ENCODE measurements at places on chromosomes 2 and 18. TPM values are rescaled to one million over a fixed set of nuclear protein-coding genes. Genes with fewer than 3 reads are reported as not detected.

LMAN2L gene
- 13.5 TPM for total RNA-seq

ITPRIPL1 gene
- 0.80 TPM for total RNA-seq

C1QL2 gene
- total RNA-seq: not detected

L3MBTL4 gene
- 3.8 TPM for total RNA-seq

ZSCAN30 gene
- 7.8 TPM for total RNA-seq

SLC4A5 gene
- 0.45 TPM for total RNA-seq

COL3A1 gene
- total RNA-seq: 260 TPM

KCNIP3 gene
- total RNA-seq: 1.5 TPM

ALPI gene
- 9.4 TPM for total RNA-seq

- H3K36me3 ChIP-seq: no peaks in the 10 kb centered on the region
These were observed 267.1 kb downstream of the RAD51AP2 start for GRCh38 chr2:17251171-17251570.

DNA sequence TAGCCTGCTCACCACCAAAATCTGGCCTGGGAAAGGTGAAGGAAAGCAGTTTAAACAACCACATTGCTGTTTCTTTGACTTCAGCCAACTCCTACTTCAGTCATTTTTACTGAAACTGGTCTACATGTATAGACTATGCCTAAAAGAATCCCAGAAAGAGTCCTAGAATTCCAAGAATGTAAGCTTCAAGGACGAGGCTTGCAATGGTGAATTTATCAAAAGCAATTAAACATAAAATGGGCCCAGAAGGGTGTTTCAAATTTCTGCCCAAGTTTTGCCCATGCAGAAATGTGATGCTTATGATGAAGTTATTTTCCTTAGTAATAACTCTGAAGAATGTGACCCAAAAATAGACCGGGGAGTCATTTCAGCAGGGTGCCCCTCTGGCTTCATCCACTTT is 16.6 kb downstream of the EN1 start:
- no peaks in the 10 kb centered on the region for H3K36me3 ChIP-seq
- H3K27me3 ChIP-seq: peaks cover 44% of the 10 kb centered on the region
- H3K4me1 ChIP-seq: peaks cover 3% of the 10 kb centered on the region
- H3K4me3 ChIP-seq: no peak overlapping the region

- no peaks in the 10 kb centered on the region for H3K27me3 ChIP-seq
- no peak overlapping the region for H3K4me3 ChIP-seq
- DNase-seq: no peak
- no peak overlapping the region for H3K27ac ChIP-seq
These were observed 132.0 kb downstream of the NDUFA10 start for GRCh38 chr2:239893236-239893515.

GRCh38 chr2:3705782-3706181 is 2.4 kb downstream of the DCDC2C start:
- DNase-seq: no peak
- no peaks in the 10 kb centered on the region for H3K27me3 ChIP-seq
- no peaks in the 10 kb centered on the region for H3K36me3 ChIP-seq
- H3K4me3 ChIP-seq: no peak overlapping the region

DNA sequence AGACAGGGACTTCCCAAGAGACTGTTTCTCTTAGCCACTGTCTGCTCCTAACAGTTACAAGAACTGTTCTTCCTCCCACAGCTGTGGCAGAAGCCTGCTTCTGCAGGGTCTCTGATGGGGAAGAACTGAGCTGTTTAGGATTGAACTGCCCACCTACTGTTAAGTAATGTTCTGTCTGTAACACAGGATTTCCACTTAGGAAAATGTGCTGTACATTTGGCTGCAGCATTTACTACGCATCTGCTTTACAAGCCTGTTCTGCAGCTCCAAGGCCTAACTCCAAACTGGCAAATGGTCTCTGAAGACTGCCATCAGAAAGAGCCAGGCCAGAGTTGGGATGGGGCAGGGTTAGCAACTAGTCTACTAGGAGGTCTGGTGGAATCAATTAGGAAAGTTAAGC is 87.8 kb upstream of the UPP2 start:
- no peak overlapping the region for H3K27ac ChIP-seq
- DNase-seq: no peak
- no peaks in the 10 kb centered on the region for H3K4me1 ChIP-seq
- H3K36me3 ChIP-seq: no peaks in the 10 kb centered on the region

GRCh38 chr2:205212357-205212756 is 469.9 kb upstream of the NRP2 start:
- no peaks in the 10 kb centered on the region for H3K36me3 ChIP-seq
- H3K4me3 ChIP-seq: no peak overlapping the region
- no peak overlapping the region for H3K27ac ChIP-seq

DNA sequence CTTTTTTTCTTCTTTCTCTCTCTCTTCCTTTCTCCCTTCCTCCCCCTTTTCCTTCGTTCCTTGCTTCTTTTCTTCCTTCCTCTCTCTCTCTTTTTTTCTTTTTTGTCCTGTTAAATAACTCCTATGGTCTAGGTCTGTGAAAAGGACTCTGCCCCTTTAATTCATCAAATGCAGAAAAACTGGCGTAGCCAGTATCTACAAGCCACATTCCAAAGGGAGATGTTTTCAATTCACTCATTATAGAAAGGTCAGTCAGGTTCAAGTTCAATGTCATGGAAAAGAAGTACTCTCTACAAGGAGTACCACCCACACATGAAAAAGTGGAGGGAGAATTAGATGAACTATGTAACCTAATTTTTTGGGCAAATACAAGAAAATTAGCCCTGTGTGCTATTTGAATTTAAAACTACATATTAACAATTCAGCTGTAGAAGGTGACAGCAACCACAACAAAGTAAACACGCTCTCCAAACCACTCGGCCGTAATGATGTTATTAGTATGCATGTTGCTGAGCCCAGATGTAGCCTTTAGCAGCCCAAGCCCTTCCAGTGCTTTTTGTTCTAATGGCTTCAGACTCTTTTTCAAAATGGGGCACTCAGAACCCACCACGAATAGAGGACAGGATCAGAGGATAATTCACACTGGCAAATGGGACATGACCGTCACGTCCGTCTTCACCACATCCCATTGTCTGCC is 735.4 kb upstream of the FANCL start:
- H3K27ac ChIP-seq: no peak overlapping the region
- no peaks in the 10 kb centered on the region for H3K27me3 ChIP-seq
- no peak overlapping the region for H3K4me3 ChIP-seq
- no peak for DNase-seq
- no peaks in the 10 kb centered on the region for H3K36me3 ChIP-seq

DNA sequence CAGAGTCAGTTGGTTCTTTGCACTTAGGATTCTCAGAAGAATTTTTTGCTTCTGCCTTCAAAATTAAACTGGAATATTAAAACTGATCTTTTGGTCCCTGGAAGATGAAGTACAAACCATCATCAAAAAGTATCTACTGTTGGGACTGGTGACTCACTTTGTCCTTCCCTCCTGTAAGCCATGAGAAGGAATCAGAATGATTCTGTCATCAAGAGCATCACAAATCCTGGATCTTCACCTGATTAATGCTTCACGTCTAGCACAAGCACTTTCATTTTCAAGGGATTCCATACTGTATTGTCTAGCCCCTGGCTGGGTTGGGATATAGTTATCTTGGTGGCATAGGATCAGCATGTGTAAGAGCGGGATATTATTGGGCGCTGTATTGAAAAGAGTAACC is 69.3 kb upstream of the CYP1B1 start:
- no peaks in the 10 kb centered on the region for H3K27me3 ChIP-seq
- H3K27ac ChIP-seq: no peak overlapping the region
- no peaks in the 10 kb centered on the region for H3K36me3 ChIP-seq
- DNase-seq: no peak
- H3K4me3 ChIP-seq: no peak overlapping the region
- no peaks in the 10 kb centered on the region for H3K4me1 ChIP-seq

DNA sequence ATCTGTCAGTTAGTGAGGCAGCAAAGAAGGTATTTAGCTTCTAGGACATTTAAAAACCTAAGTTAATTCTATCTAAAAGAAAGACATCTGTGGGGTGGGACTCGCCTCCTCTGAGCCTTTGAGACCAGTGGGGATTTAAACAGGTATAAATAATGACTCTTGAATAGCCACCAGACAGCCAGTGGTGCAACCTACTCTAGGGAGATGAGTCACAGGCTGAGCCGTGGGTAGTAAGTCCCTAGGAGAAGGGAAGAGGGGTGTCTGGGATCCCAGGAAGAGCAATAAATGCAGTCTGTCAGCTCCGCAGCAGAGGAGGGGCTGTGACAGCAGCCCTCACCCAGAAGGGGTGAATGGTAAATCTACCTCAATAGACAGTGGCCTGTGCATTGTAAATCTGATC is 43.1 kb upstream of the GALNT3 start:
- no peaks in the 10 kb centered on the region for H3K27me3 ChIP-seq
- no peak for DNase-seq
- no peaks in the 10 kb centered on the region for H3K36me3 ChIP-seq
- no peak overlapping the region for H3K4me3 ChIP-seq
- H3K4me1 ChIP-seq: no peaks in the 10 kb centered on the region
- no peak overlapping the region for H3K27ac ChIP-seq

DNA sequence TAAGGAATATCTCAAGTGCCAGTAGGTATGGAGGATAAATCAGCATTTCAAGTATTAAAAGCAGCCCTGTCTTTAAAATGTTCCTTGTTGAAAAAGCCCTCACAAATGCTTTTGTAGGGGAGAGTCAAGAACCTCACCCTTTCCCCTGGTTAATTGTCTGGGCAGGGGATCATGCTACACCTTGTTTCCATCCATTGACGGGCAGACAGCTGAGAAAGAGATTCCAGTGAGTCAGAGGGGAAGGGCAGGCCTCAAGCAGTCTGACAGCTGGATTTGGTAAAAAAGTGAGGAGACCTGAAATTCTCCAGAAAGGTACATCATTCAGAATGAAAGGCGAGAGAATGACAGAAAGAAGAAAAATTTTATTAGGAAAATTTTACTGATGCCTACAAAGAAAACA is 203.2 kb upstream of the CYP26B1 start:
- H3K4me3 ChIP-seq: no peak overlapping the region
- no peaks in the 10 kb centered on the region for H3K36me3 ChIP-seq
- H3K4me1 ChIP-seq: no peaks in the 10 kb centered on the region
- no peak overlapping the region for H3K27ac ChIP-seq
- DNase-seq: no peak

Measured in colonic mucosa (tissue), 4 donors.